Aorta (tissue), 5 donors: ENCODE measurements at places on chromosomes 2 and 18. TPM values are rescaled to one million over a fixed set of nuclear protein-coding genes. Genes with fewer than 3 reads are reported as not detected.

DNA sequence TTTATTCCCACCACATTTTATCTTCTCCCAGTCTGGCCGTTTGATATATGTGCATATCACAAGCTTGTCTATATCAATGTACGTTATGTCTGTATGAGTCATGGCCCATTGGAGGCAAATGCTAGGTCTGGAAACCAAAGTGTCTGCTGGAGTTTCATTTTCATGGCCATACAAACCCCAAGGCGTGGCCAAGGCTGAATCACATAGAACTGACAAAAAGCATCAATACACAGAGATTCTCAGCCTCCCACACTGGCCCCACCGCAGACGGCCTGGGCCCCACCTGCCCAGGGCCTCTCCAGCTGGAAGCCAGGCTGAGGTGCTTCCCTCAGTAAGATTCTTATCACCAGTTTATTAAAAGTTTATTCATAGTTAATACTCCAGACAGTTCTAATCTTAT, 40.5 kb upstream of the SALL3 start:
- no peak for DNase-seq

DNA sequence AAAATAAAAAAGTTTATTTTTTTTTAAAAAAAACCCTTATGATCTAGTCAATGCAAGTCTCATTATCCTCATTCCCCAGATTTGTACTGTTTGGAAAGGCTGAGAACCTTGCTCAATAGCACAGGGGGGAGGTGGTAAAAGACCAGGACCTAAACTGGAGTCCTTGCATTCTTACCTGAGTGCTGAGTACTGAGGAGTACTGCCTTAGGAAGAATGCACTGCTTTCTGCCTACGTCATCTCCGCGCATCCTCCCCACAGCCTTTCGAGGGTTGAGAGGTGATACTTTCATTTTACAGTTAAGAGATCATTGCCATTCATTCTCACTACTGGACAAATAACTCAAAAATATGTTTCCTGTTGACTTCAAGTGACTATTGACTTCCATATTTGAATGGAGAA, 73.8 kb downstream of the MAP3K20 start:
- no peak for DNase-seq

- DNase-seq = no peak
Observed at GRCh38 chr2:98067160-98067559, 19.8 kb upstream of the VWA3B start.

GRCh38 chr2:179180242-179180641, 84.4 kb downstream of the SESTD1 start:
- DNase-seq = no peak

GRCh38 chr2:11092701-11093335, 62.4 kb upstream of the SLC66A3 start:
- no peak for DNase-seq

The HAT1 gene
- total RNA-seq = 32.6 TPM

DNA sequence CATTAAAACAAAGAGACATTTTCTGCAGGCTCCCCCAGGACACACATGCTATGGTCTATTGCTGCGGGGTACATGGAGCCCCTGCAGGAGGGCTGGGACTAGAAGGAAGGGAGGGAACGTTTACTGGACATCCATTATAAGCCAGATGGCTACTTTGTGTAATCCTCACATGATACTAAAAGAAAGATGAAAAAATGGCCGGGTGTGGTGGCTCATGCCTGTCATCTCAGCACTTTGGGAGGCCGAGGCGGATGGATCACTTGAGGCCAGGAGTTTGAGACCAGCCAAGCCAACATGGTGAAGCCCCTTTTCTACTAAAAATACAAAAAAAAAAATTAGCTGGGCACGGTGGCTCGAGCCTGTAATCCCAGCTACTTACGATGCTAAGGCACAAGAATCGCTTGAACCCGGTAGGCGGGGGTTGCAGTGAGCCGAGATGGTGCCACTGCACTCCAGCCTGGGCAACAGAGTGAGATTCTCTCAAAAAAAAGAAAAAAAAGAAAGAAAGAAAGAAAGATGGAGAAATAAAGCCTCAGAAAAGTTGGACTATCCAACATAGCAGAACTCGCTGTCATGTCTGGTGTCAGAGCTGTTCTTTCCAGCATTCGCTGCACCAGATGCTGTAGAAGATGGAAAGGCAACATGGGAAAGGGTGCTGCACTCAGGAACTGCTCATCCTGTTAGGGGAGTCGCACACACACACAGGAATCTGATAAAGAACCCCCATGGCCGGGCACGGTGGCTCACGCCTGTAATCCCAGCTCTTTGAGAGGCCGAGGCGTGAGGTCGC, 7.8 kb upstream of the MYCN start:
- DNase-seq = no peak

The ATL2 gene
- total RNA-seq = 50.0 TPM

- DNase-seq = no peak
Observed at GRCh38 chr2:109086743-109087020, 42.3 kb upstream of the SH3RF3 start.

GRCh38 chr2:241808721-241809382, at the start of gene NEU4:
NEU4 (plus strand) TSS chr2:241809193; CDS start chr2:241814485, 5,292 bp downstream.
- DNase-seq = peak; percentile 69

DNA sequence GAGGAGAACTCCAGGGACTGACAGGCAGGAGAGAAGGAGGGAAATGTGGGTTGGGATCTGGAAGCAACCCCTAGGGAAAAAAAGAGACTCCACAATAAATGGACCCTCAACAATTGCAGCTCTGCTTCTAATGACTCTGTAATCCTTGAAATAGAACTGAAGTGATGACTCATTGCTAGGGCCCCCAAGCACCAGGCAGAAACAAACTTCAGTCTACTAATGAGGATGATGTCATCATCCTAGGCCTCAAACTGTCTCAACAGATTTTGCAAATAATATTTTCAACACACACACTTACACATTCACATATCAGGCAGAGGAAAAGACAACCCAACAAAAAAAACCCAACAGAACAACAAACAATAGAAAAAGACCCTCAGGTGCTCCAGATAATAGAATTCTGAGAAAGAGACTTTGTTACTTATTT, 143.3 kb downstream of the HDAC4 start:
- no peak for DNase-seq

GRCh38 chr18:80106482-80107051, 2.5 kb upstream of the ADNP2 start:
- no peak for DNase-seq

The ATF2 gene
- 72.0 TPM for total RNA-seq

- no peak for DNase-seq
Observed at GRCh38 chr2:11910971-11911370, 164.5 kb downstream of the LPIN1 start.

The CCL20 gene
- not detected for total RNA-seq

GRCh38 chr2:46388881-46389280, 90.5 kb upstream of the TMEM247 start:
- DNase-seq = no peak

GRCh38 chr18:23591011-23591410, 4.7 kb upstream of the NPC1 start:
- no peak for DNase-seq

The NR4A2 gene
- 10.4 TPM for total RNA-seq

DNA sequence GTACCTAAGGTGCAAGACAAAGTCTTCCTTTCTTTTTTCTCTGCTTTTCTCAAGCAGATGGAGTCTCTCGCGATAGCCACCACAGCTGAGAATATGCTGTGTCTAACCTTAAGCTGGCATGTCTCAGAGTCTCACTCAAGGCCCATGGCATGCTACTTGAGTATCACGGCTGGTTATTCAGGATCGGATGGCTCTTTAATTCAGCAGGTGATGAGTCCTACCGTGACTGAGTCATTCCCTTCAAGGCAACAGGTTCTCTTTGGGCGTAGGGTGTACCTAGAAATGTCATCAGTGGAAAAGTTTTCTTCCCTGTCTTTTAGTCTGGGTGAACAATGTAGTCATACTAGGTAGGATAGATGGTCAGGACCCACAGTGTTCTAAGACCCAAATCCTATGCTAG, 136.2 kb downstream of the DIS3L2 start:
- no peak for DNase-seq

The PRSS56 gene
- not detected for total RNA-seq

DNA sequence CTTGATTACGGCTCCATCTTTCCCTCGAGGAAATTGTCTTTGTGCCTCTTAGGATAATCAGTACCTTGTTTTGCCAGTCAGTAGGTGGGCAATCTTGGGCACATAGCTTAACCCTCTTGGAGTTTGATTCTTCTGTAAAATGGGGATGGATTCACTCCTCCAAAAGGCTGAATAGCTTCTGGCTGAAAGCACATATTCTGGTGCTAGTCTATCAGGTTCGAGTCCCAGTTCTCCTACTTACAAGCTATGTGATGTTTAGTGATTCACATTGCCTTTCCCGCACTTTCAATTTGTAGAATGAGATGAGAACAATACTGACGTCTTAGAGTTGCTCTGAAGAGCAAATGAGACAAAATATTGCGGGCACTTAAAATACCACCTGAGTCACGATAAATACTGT, 43.9 kb downstream of the ATIC start:
- DNase-seq = no peak

The USP34 gene
- 146 TPM for total RNA-seq

GRCh38 chr2:67479261-67479660, 82.1 kb downstream of the ETAA1 start:
- DNase-seq = no peak

GRCh38 chr2:33135645-33136044, 188.9 kb downstream of the LTBP1 start:
- DNase-seq = no peak

DNA sequence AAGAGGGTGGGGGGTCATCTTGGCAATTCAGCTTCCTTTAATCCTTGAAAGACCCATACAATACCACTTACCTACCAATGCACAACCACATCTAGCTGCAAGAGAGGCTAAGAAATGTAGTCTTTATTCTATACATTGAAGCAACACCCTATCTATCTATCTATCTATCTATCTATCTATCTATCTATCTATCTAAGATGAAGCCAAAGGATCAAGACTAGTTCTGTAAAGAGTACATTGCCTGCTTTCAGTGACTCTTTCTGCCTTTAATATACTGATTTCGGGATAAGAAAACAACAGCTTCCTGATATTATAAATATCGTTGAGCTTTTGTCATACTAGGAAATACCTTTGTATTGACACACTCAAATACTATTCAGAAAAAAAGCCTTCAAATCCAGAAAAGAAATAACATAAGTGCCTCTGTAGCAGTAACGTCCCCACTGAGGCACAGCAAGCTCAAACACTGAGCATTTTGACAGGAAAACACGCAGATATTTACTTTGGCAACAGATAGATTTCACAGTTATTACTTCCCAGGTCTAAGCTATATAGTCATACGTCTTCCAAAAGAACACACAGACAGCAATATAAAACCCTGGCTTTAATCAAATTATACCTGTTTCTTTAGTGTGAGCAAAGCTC, 139.4 kb upstream of the SERTAD2 start:
- no peak for DNase-seq

GRCh38 chr2:233105156-233105895, 45.2 kb downstream of the INPP5D start:
- DNase-seq = no peak

- no peak for DNase-seq
Observed at GRCh38 chr18:38241216-38241615, 675.6 kb upstream of the CELF4 start.

The PPP1R1C gene
- 0.81 TPM for total RNA-seq

- no peak for DNase-seq
Observed at GRCh38 chr2:134367213-134367612, 113.3 kb downstream of the MGAT5 start.

The SAG gene
- not detected for total RNA-seq
